ENCODE measurements at places on chromosomes 3 and 15.

DNA sequence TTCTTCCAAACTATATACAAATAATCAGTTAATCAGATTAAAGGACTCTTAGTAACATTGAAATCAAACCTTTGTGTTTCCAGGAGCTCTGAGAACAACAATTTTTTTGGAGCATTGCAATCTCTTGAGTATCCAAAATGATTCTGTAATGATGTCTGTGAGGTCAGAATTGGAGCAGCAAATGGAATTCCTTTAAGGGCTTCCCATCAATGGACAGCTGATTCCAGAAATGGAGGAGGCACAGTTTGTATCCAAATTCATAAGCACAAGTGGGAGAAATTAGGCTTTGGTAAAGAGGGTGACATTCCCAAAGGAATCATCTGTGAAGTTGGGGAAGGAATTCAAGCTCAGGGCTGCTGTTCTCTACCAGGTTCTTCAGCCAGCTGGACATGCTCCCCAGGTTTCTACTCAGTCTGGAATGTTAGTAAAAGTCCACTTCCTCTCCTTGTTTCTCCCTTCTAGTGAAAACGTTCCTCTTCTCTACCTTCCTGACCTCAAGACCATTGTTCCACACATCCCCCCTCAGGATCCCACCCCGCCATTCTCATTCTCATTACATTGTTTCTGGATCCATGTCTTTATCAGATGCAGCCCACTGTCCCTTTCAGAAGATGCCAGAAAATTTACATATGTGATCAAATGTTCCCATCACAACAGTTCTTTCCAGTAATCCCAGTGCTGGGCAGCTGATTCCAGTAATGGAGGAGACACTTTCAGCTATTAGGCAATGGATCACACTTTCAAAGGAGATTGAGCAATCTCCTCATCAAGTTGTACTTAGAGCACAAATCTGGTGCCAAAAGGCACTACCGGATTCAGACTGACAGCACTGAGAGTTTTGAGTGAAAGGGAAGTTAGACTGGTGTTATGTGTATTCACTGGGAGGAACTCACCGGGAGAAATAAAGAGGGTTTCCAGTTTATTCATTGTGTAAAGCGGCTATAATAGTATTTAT, 391.3 kb upstream of the TPRG1 start:
- no peak for DNase-seq

- DNase-seq, result no peak
These were observed 105.7 kb downstream of the PPP2R3A start for GRCh38 chr3:136070953-136071949.

DNA sequence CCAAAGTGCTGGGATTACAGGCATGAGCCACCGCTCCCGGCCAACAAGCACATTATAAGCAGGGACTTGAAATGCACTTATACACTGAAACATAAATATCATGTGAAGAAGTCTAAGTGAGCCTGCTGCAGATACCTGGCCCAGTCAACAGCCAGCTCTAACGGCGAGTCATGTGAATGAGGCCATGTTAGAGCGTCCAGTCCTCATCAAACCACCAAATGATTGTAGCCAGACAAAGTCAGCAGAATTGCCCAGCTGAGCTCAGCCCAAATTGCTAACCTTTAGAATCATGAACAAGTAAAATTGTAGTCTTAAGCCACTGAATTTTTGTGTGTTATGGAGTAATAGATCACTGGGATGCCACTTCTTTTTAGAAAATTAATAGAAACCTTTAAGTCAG, 37.8 kb upstream of the UACA start:
- DNase-seq, result no peak

DNA sequence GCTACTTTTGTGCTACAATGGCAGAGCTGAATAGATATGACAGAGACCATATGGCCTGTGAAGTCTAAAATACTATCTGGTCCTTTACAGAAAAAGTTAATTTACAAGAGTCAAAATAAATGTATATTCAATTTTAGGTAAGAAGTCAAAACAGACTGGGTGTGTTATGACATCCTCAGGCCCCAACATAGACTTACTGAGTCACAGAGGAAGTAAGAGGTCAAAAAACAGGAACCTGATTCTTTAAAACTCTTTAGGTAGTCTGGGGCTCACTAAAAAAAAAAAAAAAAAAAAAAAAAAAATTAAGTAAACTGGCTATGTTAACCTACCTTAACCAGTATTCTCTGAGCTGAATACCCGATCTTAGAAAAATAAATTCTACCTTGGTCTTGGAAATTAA, 13.1 kb downstream of the DNAAF4 start:
- no peak for DNase-seq

GRCh38 chr3:188797045-188797444, 374.7 kb upstream of the TPRG1 start:
- DNase-seq, result no peak

DNA sequence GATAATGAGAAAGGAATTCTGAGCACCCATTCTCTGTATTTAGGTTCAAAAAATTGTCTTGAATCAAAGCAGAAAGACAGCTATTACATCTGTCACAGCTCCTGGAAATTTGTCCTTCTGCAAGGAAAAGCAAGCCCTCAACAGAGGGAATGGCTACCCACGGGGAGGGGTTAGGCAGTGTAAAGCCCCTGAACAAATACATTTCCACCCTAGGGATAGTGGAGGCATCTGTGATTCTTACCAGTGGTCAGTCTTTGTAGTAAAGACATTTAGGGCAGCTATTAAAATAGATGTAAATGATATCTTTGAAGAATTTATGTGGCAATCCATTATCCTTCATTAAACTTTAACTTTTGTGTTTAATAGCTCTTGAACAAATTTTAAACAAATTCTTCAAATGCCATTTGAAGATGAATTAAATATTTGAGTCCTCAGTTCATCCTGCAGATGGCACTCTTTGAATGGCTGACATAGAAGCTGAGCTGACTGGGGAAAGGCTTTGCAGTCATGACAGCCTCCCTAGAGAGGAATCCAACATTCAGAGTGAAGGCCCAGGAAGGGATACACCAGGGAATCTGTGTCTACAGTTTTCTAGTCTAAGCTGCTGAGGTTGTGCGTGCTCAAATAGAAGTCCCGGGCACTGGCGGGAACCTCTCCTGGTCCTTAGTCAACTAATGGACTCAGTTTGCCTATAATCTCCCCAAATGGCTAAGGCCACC, 359.7 kb upstream of the ROPN1 start:
- no peak for DNase-seq

GRCh38 chr15:88628018-88628654, 7.0 kb downstream of the AEN start:
- DNase-seq, result no peak

DNA sequence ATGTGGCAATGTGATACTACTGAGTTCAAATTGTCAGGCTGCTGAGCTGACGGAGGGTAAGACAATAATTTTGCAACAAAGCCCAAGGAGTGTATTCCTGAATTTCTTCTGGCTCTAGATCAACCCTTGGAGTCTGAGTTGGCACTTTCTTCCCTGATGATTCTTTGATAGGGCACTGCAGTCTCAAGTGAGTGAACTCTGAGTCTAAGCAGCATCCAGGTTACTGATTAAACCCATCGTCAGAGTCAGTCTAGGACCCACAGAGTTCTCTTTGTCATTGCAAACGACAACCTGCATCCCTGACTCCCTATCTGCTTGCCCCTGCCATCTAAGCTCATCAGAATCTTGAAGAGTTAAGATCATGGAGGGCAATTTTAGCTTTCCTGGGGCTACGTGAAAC, 58.6 kb downstream of the MME start:
- DNase-seq, result no peak
